ENCODE measurements at places on chromosomes 13 and 19. TPM values are rescaled to one million over a fixed set of nuclear protein-coding genes. Genes with fewer than 3 reads are reported as not detected.

The SHISA2 gene
- total RNA-seq: 12.1 TPM

The EDNRB gene
- total RNA-seq: 11.2 TPM

The ZSCAN4 gene
- total RNA-seq: not detected

The ZNF790 gene
- total RNA-seq: 3.4 TPM

The FREM2 gene
- total RNA-seq: 7.6 TPM

The ZNF490 gene
- 12.2 TPM for total RNA-seq

The TLE6 gene
- 1.4 TPM for total RNA-seq

The POLR1D gene
- total RNA-seq: 164 TPM

The NOTCH3 gene
- 4.5 TPM for total RNA-seq

The TNFSF13B gene
- 2.3 TPM for total RNA-seq

The SELENOV gene
- total RNA-seq: not detected

The ZNF567 gene
- total RNA-seq: 3.7 TPM

The SEMA6B gene
- total RNA-seq: 27.4 TPM

The PGLYRP2 gene
- not detected for total RNA-seq

The IGFL3 gene
- total RNA-seq: not detected

The GFY gene
- total RNA-seq: not detected

The TMPRSS9 gene
- total RNA-seq: not detected

The AKT2 gene
- total RNA-seq: 100 TPM

The CTXN1 gene
- 12.0 TPM for total RNA-seq

The CPB2 gene
- not detected for total RNA-seq

The PIBF1 gene
- 42.0 TPM for total RNA-seq

The ERF gene
- 75.0 TPM for total RNA-seq

The TYROBP gene
- total RNA-seq: not detected

The CEACAM8 gene
- not detected for total RNA-seq

The ELSPBP1 gene
- not detected for total RNA-seq

The ZNF653 gene
- total RNA-seq: 14.3 TPM

All from A375 (cell line).